Activated CD8-positive, alpha-beta memory T cell treated with anti-CD3 and anti-CD28 coated beads for 48 hours (primary cell): ENCODE measurements at places on chromosomes 7 and 10.

GRCh38 chr7:24971333-24972165, 8.4 kb downstream of the OSBPL3 start:
- no peak for DNase-seq

DNA sequence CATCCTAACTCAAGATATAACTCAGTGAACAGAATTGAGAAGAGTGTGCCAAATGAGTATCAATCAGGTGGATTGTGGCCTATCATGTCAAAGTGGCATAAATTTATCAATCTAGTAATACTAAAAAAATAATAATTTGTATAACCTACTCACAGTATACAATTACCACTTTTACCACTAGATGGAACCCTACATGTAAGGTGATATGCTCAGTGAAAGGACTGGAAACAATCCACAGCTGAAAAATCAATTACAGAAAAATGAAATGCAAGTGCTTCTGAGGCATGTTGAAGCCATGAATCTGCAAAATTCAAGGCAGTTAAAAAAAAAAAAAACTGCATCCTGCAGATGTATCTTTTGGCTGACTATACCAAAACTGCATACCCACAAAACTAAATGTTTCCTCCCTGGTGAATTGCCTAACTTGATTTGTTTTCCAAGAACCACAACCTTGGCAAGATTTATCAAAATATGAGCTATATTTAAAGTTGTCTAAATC, 13.9 kb downstream of the ARHGAP19 start:
- DNase-seq, result no peak

DNA sequence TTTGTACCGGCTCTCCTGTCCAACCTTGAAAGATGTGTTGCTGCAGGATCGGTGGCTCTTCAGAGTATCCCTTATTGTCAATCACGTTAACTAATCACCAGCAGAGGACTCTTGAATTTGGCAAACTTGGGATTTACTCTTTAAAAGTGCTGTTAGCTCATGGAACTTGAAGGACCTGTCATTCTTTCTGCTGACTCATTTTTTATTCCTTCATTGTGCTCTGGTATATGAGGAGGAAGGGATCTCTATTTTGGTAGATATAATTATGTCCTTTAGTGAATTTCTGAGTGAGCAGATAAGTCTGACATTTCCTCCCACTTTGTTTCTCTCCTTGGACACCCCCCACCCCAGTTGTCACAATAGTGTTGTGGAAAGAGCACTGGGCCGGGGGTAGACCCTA, 175.1 kb upstream of the HDAC9 start:
- no peak for DNase-seq

DNA sequence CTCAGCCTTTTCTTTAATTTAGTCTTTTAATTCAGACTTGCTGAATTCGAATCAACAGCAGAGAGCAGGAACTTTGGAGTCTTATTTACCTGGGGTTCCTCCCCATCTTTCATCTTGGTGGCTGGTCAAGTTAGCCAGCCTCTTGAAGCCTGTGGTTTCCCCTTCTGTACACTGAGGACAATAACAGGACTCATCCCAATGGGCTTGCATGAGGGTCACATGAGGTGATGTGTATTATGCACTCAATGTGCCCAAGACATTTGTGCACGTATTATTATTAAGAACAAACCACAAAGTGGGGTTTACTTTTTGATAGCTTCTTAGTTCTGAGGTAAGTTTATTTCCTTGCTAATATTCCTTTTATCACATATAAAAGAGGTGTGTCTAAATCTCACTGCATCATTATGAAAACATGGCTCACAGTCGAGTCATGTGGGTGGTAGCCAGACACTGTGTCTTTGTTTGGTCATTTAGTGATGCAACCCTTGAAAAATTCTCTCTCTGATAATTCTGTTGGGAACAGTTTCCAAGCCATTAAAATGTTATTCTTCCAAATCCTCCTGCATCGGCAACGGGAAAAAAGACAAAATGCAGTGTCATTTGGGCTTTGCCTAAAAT, 86.5 kb upstream of the GRB10 start:
- DNase-seq, result no peak

GRCh38 chr10:113865901-113866300, 11.4 kb downstream of the NHLRC2 start:
- no peak for DNase-seq

GRCh38 chr10:118102121-118102520, 55.4 kb upstream of the RAB11FIP2 start:
- no peak for DNase-seq

DNA sequence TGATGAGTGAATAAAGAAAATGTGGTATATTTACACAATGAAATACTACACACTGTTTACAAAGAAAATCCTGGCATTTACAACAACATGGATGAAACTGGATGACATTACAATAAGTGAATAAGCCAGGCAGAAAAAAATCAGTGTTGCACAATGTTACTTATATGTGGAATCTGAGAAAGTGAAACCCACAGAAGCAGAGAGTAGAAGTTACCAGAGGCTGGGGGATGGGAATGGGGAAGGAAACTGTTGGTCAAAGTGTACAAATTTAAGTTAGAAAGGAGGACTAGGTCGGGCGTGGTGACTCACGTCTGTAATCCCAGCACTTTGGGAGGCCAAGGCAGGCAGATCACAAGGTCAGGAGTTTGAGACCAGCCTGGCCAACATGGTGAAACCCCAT, 538.5 kb upstream of the MKI67 start:
- no peak for DNase-seq

GRCh38 chr10:85995791-85996190, 370.8 kb downstream of the GRID1 start:
- no peak for DNase-seq

GRCh38 chr7:111960984-111961383, 245.2 kb downstream of the DOCK4 start:
- DNase-seq, result no peak

- DNase-seq, result no peak
Measured at GRCh38 chr10:113368666-113369364, 184.0 kb upstream of the HABP2 start.

DNA sequence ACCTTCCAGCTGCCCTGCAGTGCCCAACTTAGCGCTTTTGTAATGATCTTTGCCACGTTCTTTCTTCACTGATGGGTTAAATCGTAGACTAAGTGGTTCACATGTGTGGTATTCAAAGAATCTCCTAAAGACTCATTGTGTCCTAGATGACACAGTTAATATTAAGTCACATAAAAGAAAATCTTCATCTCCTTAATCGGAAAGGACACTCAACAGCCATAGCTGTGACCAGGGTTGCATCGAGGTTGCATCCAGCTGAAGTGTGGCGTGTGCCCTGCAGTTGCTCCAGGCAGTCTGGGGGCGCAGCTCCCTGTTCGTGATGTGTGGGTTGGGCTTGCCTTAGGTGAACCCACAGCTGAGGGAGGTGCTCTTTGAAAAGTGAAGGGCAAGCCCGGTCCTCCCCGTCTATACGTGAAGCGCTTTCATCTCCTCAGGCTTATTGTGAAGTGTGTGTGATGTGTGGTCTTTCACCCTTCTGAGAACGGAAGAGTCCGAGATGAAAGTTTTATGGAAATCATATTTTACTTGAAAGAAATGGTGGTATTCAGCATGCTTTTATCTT, 122.7 kb downstream of the TRRAP start:
- peak; percentile 14 for DNase-seq

DNA sequence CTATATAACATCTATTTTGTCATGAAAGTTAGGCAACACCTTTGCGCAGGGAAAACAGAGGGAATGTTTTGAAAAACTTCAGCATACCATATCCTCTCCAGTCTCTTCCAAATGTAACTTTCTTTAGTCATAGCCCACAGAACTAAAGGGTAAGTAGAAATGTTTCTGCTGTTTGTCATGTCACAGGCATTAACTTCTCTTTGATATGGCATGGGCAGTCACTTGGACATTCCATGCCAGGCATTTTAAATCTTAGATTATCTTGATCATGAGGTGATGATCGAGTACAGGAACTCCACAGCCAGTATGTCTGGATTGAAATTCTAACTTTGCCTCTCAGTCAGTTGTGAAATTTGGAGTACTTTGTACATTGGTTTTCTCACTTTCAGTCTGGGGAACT, 27.5 kb upstream of the ETV1 start:
- DNase-seq, result no peak

- DNase-seq, result no peak
Measured at GRCh38 chr7:114502454-114503254, 88.0 kb downstream of the FOXP2 start.

DNA sequence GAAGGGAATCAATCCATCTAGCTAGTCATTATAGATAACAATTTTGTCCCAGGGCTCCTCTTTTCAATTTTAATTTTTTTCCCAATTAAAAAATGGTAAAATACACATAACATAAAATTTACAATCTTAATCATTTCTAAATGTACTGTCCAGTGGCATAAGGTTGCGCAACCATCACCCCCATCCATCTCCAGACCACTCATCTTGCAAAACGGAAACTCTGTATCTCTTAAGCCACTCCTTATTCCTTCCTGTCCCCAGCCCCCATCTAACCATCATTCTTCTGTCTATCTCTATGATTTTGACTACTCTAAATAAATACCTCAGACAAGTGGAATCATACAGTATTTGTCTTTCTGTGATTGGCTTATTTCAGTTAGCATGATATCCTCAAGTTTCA, 46.1 kb upstream of the RAB18 start:
- DNase-seq, result no peak

GRCh38 chr10:93356516-93356915, 125.6 kb downstream of the MYOF start:
- DNase-seq, result no peak

GRCh38 chr7:151484971-151485707, 34.6 kb downstream of the RHEB start:
- DNase-seq, result no peak

- no peak for DNase-seq
Measured at GRCh38 chr10:96440361-96441292, 73.1 kb downstream of the TLL2 start.

DNA sequence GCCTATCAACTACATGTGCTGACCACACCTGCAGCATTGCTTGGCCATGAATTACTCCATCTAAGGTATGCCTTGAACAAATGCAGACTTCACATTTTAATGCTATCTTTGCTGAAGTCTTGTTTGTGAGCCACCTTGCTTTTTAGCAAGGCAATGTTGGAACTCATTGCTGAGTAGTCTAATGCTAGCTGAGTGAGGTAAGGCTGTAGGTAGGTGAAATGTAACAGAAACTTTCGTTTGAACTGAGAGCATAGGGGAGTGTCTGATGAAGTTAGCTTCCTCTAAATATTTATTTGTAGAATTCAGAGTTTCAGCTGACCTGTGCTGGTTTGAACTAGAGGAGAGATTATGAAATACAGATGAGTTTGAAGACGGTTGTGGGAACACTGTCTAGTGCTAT, 238.5 kb downstream of the SEMA3A start:
- no peak for DNase-seq

GRCh38 chr10:121532292-121532864, 65.9 kb downstream of the FGFR2 start:
- DNase-seq, result no peak

DNA sequence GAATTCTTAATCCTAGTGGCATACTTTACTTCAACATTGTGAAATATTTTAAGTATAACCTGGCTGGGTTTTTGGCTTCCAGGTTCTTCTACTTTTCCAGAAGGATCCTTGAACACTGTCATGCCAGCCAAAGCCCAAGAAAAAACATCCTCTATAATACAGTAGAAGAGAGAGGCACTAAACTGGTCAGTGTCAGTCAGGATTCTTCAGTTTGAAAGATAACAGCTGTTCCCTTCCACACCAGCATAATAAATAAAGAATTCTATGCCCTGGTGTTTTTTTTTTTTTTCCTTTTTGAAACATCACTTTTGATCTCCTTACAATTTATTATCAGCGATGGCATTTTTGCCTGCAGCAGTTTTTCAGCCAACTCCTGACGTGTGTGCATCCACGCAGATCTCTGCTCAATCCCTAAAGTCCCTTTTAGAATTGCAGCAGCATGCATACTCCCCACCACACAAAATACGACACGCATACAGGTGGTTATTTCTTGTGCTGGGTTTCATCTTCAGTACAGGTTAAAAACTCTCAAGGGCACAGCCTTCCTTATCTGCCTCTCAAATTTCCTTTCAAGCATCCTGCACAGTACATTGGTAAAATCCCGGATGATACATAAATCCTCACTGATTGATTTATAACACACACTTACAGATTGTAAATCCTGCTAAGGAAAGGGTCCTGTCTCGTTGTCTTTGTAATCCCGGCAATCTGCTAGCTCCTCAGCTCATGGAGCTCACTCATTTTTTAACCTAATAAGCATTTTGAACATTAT, 100.2 kb downstream of the TPK1 start:
- DNase-seq, result no peak

GRCh38 chr10:43221419-43222209, 45.3 kb downstream of the RASGEF1A start:
- no peak for DNase-seq

- no peak for DNase-seq
Measured at GRCh38 chr7:123346766-123347165, 147.0 kb upstream of the SLC13A1 start.

GRCh38 chr10:73246646-73247508, at the start of gene DNAJC9:
DNAJC9 (minus strand) TSS chr10:73247255; CDS start chr10:73247189, 66 bp downstream.
- DNase-seq, result peak; percentile 96

GRCh38 chr7:94176694-94177200, 172.6 kb upstream of the BET1 start:
- DNase-seq, result no peak

DNA sequence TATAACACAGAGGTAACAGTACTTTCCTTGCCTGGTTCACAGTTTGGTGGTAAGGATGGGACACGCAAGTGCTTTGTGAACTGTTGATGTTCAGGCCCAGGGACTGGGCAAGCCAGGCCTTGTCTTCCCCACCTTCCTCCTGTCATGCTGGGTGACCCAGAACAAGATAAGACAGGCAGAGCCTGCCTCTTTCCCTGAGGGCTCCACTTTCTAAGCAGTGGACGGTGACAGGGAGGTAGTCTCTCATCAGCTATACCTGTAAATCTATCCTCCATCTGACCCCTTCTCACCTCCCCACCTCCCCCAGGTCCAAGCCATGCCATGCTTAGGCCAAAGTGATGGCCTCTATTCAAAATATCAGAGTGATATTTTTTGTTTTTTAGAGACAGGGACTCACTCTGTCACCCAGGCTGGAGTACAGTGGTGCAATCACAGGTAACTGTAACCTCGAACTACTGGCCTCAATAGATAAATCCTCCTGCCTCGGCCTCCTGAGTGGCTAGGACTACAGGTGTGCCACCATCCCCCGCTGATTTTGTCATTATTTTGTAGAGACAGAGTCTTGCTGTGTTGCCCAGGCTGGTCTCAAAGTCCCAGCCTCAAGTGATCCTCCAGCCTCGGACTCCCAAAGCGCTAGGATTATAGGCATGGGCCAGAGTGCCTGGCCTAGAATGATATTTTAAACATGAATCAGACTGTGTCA, 42.8 kb downstream of the PDLIM1 start:
- DNase-seq, result no peak

GRCh38 chr10:81865581-81865980, 9.4 kb upstream of the NRG3 start:
- DNase-seq, result no peak

DNA sequence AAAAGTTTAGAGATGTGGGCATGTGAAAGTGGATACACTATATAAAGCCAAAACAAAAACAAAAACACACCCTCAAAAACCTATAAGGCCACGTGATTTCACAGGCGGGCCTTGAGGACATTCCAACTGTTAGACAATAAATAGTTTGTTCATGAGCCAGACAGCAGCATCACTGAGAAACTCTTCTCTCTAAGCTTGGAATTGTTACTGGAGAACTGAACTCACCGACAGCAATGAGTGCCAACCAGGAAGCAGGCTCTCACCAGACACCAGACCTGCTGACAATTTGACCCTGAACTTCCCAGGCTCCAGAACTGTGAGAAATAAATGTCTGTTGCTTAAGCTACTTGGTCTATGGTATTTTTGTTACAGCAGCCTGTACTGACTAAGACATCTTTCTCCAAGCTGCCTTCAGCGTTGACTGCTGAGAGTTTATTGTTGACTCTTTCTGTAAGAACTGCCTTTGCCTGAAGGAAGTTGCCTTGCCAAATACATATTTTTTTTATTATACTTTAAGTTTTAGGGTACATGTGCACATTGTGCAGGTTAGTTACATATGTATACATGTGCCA, 107.5 kb downstream of the EPDR1 start:
- no peak for DNase-seq
